ENCODE measurements at places on chromosomes 5 and 9. TPM values are rescaled to one million over a fixed set of nuclear protein-coding genes. Genes with fewer than 3 reads are reported as not detected.

GRCh38 chr5:93995126-93995621 is 253.8 kb upstream of the POU5F2 start:
- no peak overlapping the region for H3K27ac ChIP-seq
- no peak overlapping the region for H3K4me3 ChIP-seq
- peaks cover 26% of the 10 kb centered on the region for H3K4me1 ChIP-seq
- no peak for DNase-seq

DNA sequence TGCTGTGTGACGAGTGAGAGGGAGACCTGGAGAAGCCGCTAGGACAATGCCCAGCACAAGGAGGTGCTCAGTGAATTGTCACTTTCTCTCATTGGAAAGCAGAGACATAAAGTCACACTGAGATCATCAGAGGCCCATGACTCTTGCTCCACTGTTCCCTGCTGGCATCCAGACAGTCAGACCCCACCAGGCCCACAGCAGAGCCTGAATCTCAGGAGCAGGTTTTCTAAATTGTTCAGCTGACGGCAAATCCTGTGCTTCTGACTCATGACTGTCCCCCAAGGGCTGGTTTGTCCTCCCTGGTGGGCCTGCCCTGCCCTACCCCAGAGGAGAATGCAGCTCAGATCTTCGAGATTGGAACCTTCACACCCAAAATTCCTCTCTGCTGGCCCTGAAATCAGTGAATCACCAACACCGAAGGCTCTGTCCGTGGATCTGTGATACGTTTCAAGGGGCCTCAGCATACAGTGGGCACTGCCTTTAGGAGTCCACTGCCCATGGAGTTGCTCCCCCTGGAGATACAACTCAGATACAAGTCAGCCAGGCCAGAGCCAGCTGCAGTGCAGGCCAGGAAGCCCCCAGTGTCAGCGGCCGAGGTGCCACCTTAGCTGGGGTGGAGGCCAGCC is 2.7 kb downstream of the PTGES start:
- no peaks in the 10 kb centered on the region for H3K36me3 ChIP-seq
- no peak overlapping the region for H3K27ac ChIP-seq
- H3K4me3 ChIP-seq = no peak overlapping the region
- peaks cover 10% of the 10 kb centered on the region for H3K27me3 ChIP-seq
- peaks cover 12% of the 10 kb centered on the region for H3K4me1 ChIP-seq
- no peak for DNase-seq

GRCh38 chr9:88966894-88967676 is 24.2 kb upstream of the S1PR3 start:
- H3K4me3 ChIP-seq = no peak overlapping the region
- peaks cover 4% of the 10 kb centered on the region for H3K27me3 ChIP-seq
- no peaks in the 10 kb centered on the region for H3K4me1 ChIP-seq
- no peak overlapping the region for H3K27ac ChIP-seq
- DNase-seq = no peak

DNA sequence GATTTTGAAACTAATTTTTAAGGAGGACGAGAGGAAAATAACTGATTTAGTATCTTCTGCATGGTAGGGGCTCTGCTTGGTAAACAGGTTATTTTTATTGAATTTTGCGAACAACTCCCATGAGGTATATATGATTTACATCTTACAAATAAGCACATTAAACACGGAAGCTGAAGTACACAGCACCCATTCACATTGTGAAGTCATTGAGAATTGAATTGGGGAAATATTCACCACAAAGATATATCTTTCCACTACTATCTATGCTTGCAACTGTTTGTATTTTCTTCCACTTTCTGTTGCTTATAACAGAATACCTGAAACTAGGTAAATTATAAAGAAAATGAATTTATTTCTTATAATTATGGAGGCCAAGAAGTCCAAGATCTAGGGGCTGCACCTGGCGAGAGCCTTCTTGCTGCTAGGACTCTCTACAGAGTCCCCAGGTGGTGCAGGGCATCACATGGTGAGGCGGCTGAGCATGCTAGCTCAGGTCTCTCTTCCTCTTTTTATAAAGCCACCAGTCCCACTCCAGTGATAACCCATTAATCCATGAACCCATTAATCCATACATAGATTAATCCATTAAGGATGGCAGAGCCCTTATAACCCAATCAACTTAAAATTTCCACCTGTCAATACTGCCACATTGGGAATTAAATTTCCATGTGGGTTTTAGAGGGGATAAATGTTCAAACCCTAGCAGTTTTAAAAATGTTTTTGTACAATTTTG is 79.0 kb upstream of the ZNF608 start:
- DNase-seq = no peak
- no peaks in the 10 kb centered on the region for H3K36me3 ChIP-seq
- no peak overlapping the region for H3K4me3 ChIP-seq

DNA sequence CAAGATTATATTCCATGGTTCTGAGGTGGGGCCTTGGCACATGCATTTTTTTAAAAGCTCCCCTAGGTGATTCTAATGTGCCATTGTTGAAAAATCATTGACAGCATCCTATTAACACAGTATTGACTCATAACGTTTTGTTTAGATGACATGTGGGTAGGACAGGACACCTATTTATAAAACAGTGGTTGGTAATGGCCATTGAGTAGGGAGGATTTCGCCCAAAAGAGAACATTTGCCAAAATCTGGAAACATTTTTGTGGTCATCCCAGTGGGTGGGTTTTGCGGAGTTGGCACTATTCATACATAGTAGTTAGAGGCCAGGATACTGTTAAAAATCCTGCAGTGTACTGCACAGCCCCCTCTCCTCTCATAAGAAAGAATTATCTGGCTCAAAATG is 6.4 kb upstream of the CHD1 start:
- no peaks in the 10 kb centered on the region for H3K36me3 ChIP-seq
- no peaks in the 10 kb centered on the region for H3K27me3 ChIP-seq

DNA sequence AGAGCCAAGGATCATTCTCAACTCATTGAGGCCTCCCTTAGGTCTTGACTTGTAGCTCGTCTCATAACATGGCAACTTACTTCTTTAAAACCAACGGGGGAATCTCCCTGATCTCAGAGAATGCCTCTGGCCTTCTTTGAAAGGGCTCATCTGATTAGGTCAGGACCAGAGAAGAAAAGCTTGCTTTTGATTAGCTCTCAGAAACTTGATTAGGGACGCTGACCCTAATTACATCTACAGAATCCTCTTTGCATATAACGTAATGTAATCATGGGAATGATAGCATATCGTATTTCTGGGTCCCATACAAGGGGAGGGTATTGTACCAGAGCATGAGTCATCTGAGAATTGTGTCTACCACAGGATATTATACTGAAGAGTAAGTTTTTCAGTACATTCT is 125.1 kb upstream of the SH3GL2 start:
- no peak overlapping the region for H3K4me3 ChIP-seq
- no peak for DNase-seq
- H3K36me3 ChIP-seq = no peaks in the 10 kb centered on the region
- peaks cover 2% of the 10 kb centered on the region for H3K4me1 ChIP-seq

GRCh38 chr9:138013836-138014562 is 136.4 kb downstream of the CACNA1B start:
- H3K36me3 ChIP-seq = peaks cover 14% of the 10 kb centered on the region
- H3K27me3 ChIP-seq = peaks cover 30% of the 10 kb centered on the region
- no peak overlapping the region for H3K4me3 ChIP-seq
- H3K27ac ChIP-seq = no peak overlapping the region
- peaks cover 57% of the 10 kb centered on the region for H3K4me1 ChIP-seq
- no peak for DNase-seq

DNA sequence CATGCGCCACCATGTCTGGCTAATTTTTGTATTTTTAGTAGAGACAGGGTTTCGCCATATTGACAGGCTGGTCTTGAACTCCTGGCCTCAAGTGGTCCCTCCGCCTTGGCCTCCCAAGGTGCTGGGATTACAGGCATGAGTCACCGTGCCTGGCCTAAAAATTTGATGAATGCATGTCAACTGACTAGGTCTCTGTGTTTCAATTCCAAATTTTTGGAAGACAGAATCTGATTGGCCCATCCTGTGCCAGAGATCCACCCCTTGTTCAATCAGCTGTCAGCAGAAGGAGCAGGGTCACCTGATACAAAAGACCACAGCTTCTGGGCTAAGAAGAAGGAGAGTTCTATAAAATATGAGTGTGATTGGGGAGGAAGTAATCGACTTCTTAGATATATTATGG is 43.5 kb upstream of the COL15A1 start:
- H3K27me3 ChIP-seq = no peaks in the 10 kb centered on the region
- DNase-seq = no peak
- H3K36me3 ChIP-seq = no peaks in the 10 kb centered on the region
- H3K4me3 ChIP-seq = no peak overlapping the region
- H3K4me1 ChIP-seq = no peaks in the 10 kb centered on the region
- H3K27ac ChIP-seq = no peak overlapping the region

GRCh38 chr9:116686135-116686534 is 970 bp upstream of the TRIM32 start:
- H3K36me3 ChIP-seq = peaks cover 5% of the 10 kb centered on the region
- peaks cover 13% of the 10 kb centered on the region for H3K4me1 ChIP-seq
- H3K4me3 ChIP-seq = peak overlapping the region; percentile 35
- DNase-seq = no peak
- H3K27ac ChIP-seq = no peak overlapping the region

GRCh38 chr5:171330021-171330420 is 21.0 kb downstream of the TLX3 start:
- H3K27ac ChIP-seq = peak overlapping the region; percentile 78
- no peaks in the 10 kb centered on the region for H3K36me3 ChIP-seq
- peaks cover 6% of the 10 kb centered on the region for H3K27me3 ChIP-seq

Gene PHF24
- total RNA-seq = 3.1 TPM

Gene INSL6
- not detected for total RNA-seq

Gene SPARC
- 946 TPM for total RNA-seq

Gene CCDC180
- 13.1 TPM for total RNA-seq
